Activated naive CD8-positive, alpha-beta T cell treated with anti-CD3 and anti-CD28 coated beads, Interleukin-2, amount 50 U/mL, for 16 hours (primary cell): ENCODE measurements at places on chromosomes 5 and 9.

DNA sequence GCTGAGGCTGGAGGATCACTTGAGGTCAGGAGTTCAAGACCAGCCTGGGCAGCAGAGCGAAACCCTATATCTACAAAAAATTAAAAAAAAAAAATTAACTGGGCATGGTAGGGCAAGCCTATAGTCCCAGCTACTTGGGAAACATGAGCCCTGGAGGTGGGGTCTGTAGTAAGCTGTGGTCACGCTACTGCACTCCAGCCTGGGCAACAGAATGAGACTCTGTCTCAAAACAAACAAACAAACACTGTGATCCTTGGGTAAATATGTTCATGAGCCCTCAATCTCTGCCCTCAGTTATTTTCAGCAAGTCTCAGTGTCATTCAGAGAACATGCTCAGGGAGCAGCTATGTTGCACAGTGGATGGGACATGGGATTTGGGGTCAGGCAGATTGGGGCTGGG, 76.2 kb downstream of the PTTG1 start:
- no peak for DNase-seq

DNA sequence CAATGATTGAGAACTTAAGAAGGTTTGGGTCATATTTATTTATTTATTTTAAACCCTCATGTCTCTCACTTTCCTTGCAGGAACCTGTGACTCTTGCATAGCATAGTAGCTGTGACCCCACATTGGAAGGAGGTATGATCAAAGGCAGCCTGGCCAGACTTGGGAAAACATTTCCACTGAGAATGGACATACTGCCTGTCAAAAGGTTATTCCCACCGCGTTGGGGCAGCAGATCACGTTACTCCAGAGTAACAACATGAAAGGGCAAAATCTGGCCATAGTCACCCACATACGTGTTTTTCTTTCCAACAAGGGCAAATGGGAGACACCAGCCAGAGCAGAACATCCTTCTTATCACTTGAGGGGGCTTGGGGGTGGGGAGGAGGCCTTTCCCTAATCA, 95.7 kb downstream of the ARL15 start:
- DNase-seq = no peak

DNA sequence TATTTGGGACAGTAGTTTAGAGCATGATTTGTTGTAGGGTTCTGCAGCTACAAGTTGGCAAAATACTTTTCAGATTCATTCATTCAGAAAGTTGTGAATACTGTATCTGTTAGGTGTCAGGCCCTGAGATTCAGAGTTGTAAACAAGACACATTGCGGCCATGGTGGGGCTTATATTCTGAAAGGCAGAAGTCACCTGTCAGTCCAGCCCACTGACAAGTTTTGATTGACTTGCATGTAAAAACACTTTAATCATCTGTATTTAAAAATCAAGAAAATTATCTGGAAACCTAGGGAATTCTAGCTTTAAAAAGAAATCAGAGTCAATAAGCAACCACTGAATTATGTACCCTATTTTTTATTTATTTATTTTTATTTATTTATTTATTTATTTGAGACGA, 13.0 kb downstream of the LARP1 start:
- DNase-seq = no peak

DNA sequence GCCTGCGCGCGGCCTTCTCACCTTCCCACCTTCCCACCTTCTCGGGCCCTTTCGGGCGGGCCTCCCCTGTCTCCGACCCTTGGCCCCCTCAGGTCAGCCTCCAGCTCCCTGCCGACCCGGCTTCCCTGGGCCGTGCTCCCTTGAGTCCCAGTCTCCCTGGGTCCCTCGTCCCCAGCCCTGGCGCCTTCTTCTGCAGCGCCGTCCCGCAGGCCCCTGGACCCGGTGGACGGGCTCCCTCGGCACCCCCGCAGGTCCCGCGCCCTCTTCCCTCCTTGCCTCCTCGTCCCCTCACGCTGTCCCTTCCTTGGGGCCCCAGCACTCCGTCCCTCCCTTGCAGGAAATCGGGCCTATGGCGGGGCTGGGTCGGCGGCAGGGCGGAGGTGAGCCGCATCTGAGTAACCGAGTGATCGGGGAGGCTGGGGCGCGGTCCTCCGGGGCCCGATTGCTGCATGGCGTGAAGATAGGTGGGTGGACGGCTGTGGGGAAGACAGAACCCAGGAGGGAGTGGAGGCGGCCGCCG, 7.6 kb downstream of the ARPC5L start:
- no peak for DNase-seq

DNA sequence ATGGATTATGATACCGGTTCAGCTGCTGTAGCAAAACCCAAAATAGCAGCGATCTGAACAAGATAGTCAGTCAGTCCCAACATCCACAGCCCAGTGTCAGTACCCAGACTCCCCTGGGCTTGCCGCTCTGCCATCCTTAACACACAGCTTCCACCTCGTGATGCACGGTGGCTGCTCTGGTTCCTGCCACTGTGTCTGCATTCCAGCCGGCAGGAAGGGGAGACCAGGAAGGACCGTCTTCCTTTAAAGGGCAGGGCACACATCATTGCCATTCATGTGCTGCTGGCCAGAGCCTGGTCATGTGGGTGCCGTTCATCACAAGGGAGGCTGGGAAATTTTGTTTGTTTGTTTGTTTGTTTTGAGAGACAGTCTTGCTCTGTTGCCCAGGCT, 131.0 kb upstream of the IER5L start:
- no peak for DNase-seq

GRCh38 chr5:15757619-15758018, 257.6 kb downstream of the FBXL7 start:
- no peak for DNase-seq

- no peak for DNase-seq
Observed at GRCh38 chr5:61440086-61440485, 108.0 kb downstream of the ZSWIM6 start.

GRCh38 chr9:136617746-136618579, 44.8 kb upstream of the EGFL7 start:
- no peak for DNase-seq

DNA sequence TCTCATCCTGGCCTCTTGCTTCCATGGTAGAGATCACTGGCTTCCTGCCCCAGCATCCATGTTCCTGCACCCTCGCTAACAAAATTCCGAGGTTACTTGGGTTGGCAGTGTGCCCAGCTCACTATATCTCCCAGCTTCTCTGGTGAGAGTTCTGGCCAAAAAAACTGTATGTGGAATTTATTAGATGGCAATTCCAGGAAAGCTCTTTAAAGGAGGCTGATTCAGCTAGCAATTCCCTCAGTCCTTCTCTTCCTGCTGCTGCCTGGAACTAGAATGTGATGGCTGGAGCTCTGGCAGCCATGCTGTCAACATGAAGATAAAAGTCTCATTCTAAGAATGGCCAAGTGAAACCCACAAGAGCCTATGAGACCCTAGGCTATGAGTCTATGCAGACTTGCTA, 88.8 kb downstream of the SECISBP2 start:
- DNase-seq = no peak

DNA sequence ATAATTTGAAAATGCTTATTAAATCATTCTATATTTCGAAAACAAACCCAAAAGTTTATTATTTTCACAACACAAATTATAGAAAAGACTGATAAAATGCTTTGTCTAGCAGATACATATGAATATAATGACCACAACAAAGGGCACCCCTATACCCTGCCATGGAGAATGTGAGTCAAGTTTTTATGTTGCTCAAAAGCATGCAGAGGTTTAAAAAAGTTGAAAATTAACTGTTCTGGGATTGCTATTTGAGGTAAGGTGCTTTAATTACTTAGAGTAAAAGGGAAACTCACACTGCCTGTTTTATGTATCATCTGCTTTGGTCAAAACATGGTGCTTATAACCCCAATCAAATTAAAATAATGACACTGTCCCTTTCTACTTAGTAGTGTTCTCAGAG, 41.0 kb downstream of the MLANA start:
- no peak for DNase-seq

DNA sequence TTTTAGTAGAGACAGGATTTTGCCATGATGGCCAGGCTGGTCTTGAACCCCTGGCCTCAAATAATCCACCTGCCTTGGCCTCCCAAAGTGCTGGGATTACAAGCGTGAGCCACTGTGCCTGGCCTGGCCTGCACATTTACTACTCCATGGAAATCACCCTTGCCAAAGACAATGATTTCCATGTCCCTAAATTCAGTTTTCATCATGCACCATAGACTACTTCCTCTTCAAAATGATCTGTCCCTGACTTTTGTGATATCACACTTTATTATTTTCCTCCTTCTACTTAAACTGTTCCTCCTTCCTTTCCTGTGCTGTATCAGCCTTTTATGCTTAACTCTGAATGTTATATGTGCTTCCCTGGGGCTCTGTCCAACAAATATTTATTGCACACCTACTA, 20.3 kb downstream of the SLC28A3 start:
- DNase-seq = no peak

DNA sequence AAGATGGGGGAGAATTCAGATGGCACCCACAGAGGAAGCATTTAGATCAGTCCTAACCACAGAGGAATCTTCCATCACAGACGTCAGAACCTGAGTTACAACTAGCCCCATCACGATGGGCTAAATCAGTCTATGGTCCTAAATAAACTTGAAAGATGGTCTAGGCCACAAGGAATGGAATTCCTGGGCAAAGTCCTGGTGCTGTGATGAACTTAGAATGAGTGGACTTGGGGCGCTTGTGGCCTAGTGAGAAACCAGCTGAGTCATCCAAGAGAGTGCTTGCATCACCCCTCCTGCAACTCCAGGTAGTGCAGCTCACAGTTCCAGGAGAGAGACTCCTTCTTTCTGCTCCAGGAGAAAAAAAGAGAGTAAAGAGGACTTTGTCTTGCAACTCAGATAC, 722.9 kb upstream of the RGMB start:
- DNase-seq = no peak

GRCh38 chr9:89408628-89409101, 89.2 kb downstream of the SEMA4D start:
- DNase-seq = no peak

DNA sequence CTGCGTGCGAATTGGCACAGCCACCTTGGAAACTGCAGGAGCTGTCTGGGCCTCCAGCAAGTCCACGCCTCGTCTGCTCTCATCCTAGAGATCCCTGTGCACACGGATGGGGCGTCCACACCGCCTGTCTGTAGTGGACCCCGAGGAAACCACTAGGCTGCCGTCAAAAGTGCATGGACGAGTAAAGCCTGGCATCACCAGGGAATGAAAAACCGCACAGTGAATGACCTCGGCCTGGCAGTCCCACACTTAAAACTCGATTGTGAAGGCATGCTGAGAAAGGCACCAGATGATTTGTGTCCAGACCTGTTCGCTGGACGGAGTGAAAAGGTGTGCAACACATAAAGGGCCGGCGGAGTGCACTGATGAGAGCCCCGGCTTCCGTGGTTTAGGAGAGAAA, 50.8 kb downstream of the MRPL36 start:
- DNase-seq = no peak
